Hepatocyte (in vitro differentiated cells): ENCODE measurements at places on chromosomes 6 and 20.

DNA sequence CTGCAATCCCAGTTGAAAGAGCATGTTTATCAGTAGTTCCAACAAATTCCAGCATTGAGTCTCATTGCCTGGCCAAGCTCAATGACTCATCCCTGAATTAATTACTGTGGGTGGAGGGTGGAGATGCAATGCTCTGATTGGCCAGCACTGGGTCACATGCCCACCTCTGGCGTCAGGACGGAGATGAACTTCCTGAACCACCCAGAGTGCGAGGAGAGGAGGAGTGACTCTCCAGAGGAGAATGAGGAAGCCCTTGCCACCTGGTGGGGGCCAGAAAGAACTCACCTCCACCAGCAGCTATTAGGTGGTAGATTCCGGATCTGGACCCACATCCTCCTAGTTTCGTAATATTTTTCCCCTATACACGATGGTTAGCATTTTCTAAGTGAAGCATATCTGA, 283.9 kb downstream of the TBC1D7 start:
- DNase-seq = no peak

- DNase-seq = no peak
Observed at GRCh38 chr6:129750360-129750759, 40.4 kb upstream of the ARHGAP18 start.

DNA sequence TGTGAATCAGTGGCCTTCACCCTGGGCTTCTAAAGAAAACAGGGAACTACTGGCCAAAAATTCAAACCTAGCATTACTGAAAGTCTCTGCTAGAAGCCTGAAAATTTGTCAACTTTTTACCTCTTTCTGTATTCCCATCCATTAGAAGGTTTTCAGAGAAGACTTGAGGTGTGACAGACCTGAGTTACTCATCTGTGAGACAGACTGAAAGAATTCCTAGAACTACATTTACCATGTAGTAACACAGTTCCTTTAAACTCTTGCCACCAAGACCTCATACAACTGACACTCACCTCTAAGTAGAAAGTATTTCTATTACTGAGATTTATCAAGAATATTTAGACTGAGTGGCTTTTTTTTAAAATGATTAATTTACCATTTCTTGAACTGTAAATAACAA, 4.5 kb downstream of the DPM1 start:
- DNase-seq = no peak

DNA sequence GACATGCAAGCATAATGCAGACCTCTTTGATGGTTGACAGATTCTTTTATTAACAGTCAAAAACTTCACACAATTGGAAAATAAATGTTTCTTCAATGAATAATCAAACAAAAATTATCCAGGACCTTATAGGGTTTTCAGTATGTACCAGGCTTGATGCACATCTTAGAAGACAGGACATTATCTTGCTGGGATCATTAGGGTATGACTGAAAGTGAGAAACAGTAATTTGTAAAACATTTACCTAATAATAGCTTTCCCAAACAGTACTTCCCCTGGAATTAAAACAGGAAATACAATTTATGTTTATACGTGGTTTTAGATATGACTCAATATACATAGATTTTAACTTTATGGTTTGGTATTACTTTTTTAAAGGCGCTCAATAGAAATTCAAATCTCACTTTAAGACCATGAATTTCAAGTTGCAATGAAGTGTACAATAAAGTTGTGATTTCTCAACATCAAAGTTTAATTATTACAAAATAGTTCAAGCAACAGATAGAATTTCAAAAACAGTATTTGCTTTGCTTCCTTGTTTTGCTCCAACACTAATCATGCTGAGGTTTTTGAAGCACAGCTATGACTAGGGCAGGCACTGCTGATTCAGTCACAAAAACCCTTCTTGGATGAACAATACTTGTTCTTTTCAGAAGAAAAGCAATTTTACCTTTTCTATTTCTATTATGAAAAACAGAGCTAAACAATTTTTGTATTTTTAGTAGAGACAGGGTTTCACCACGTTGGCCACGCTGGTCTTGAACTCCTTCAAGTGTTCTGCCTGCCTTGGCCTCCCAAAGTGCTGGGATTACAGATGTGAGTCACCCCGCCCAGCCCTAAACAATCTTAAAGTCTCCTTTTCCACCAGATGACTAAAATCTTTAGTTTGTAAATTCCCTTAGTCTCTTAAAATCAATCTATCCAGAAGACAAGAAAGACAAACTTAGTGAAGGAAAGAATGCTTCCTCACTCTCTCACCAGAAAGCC, 13.7 kb downstream of the SOD2 start:
- no peak for DNase-seq

GRCh38 chr6:38861926-38862401, 146.9 kb downstream of the DNAH8 start:
- no peak for DNase-seq
